DMS53 (cell line): ENCODE measurements at places on chromosomes 1 and 21.

- DNase-seq, result no peak
These were observed 41.1 kb downstream of the RGS21 start for GRCh38 chr1:192357924-192358323.

GRCh38 chr1:163821679-163822078, 499.9 kb downstream of the NUF2 start:
- DNase-seq, result no peak

- DNase-seq, result no peak
These were observed 15.3 kb upstream of the TMCO2 start for GRCh38 chr1:40232444-40232843.

GRCh38 chr1:21607549-21608529, 61.3 kb downstream of the RAP1GAP start:
- peak; percentile 54 for DNase-seq

GRCh38 chr21:38495696-38496095, 2.6 kb downstream of the ERG start:
- DNase-seq, result no peak

DNA sequence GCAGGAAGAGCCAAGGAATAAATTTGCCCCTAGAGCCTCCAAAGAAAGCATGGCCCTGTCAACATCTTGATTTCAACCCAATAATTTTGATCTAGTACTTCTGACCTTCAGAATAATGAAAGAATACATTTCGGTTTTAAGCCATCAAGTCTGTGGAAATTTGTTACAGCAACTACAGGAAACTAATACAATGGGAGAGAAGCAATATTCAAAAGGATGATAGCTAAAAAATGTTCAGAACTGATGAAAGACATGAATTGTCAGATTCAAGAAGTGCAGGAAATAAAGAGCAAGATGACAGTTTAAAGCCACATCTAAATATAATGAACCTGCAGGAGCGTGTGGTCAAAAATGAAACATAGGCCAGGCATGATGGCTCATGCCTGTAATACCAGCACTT, 24.8 kb upstream of the IFFO2 start:
- DNase-seq, result no peak

- no peak for DNase-seq
These were observed 1.4 kb upstream of the HEYL start for GRCh38 chr1:39640861-39641260.

- no peak for DNase-seq
These were observed 22.4 kb upstream of the BCAR3 start for GRCh38 chr1:93704052-93704451.

DNA sequence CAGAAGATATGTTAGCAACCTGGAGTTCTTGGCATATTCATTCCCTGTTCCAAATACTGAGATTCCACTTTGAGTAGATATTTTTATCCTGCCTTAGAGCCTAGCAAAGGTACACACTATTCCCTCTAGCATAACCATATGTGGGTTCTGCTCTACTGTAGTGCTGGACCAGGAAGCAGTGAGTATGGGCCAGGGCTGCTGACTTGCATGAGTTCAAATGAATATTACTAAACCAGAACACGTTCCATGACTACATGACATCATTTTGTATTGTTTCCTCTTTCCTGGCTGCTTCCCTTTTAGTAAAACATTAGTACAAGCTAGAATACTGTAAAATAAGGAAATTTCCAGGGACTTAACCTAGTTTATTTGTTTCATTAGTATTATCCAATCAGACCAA, 41.1 kb downstream of the TNFSF18 start:
- DNase-seq, result no peak

DNA sequence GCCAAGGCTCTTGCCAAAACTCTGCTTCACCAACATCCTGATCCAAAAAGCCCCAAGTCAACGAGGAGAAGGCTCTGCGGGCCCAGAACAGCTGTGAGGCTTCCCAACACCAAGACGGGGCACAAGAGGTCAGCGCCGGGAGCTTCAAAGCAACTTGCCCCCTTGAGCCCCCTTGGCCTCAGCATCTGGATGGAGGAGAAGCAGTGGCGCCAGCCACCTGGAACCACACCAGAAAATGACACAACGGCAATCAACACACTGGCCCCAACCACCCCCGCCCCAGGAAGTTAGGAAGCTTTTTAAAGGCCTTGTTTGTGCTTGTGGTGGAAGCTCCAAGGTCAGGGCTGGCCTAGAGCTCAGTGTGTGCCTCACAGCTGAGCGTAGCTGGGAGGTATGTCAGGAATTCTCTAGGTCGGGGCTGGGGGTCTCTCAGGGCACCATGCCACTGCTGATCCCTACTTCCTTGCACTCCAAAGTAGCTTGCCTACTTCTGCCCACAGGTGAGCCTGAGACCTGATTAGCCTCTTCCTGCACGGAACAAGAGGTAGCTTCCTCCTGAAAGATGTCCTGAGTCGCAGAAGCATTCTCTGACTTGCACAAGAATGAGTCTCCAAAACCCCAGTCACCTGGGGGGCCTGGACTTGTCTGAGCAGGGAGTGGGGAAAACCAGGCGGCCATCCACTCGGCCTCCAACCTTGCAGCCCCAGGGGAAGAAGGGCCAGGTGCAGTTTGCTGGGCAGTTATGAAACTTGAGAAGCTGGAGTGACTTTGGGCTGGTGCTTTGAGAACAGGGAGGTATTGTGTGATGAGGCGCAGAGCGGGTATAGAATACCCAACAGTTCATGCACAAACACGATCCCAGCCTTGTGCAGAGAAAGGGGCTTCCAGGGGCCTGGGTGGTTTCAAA, 9.7 kb upstream of the SRP9 start:
- no peak for DNase-seq

GRCh38 chr1:242086093-242086492, 87.2 kb upstream of the MAP1LC3C start:
- no peak for DNase-seq

GRCh38 chr1:8226747-8227146, 91.2 kb upstream of the SLC45A1 start:
- DNase-seq, result no peak

DNA sequence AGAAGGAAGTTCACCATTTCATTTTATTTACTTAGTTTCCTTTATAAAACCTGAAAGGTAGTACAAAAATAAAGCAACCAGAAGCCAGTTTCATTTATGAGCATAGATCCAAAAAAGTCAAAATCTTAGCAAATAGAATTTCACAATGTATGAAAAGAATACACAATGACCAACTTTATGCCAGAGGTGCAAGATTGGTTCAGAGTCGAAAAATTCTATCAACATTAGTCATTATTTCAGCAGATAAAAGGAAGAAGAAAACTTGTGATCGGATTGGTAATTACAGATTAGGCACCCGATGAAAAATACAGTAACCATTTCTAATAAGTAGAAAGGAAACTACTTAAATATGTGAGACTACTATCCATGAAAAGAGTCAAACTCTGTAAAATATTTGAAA, 89.1 kb downstream of the ITSN1 start:
- DNase-seq, result no peak

- DNase-seq, result peak; percentile 2
These were observed 281.9 kb upstream of the ADAMTS5 start for GRCh38 chr21:27248814-27249213.

DNA sequence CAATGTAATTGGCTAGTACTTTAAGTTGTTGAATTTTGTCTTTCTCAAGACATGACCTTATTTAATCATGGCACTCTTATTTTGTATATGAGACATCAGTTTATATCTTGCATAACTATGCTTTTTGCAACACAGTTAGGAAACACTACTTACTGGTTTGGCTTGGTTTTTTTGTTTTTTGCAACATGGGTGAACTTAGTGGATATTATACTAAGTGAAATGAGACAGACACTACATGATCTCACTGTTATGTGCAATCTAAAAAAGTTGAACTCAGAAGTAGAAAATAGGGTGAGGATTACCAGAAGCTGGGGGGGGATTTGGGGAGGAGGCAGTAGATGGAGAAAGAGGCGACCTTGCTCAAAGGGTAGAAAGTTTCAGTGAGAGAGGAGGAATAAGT, 132.1 kb downstream of the PLA2G4A start:
- DNase-seq, result no peak

DNA sequence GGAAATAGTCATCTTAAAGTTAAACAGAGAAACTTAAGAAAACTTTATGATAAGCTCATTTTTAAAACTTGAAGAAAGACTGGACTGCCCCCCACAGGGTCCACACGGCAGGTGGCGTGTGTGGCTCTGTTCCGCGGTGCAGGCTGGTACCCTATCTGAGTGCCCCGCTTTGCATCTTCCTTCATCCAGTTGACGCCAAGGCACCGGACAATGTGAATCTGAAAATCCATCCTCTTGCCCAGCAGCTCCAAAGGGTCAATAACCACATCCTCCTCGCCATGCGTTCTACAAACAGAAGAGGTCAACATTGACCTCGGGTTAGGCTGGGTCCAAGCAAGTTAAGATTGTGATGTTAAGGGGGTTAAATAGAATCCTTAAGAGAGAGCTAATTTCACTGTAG, 54.5 kb downstream of the SCCPDH start:
- DNase-seq, result no peak

GRCh38 chr1:156257711-156258110, 9.9 kb upstream of the PAQR6 start:
- no peak for DNase-seq

- DNase-seq, result no peak
These were observed 6.2 kb downstream of the BECN2 start for GRCh38 chr1:241963722-241964121.

DNA sequence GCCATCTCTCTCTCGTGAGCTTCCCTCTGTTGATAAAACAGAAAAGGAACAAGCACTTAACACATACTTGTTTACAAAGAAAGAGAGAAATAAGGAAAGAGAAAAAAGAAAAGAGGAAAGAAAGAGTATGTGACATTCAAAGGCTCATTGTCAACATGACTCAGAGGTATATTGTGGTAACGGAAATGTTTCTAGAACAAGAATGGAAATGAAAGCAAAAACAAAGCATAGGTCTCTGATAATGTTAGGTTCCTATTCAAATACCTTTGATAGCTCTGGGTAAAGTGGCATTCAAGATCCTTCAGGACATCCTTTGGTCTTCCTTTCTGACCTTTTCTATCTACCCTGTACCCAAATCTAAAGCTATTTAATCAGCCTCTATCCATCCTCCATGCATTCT, 67.4 kb upstream of the DMRTA2 start:
- DNase-seq, result no peak

- DNase-seq, result no peak
These were observed 44.6 kb downstream of the TTLL7 start for GRCh38 chr1:83954166-83954823.

GRCh38 chr1:94757931-94758330, 62.2 kb upstream of the SLC44A3 start:
- no peak for DNase-seq

- peak; percentile 81 for DNase-seq
These were observed 80.6 kb downstream of the CACHD1 start for GRCh38 chr1:64550510-64550909.

DNA sequence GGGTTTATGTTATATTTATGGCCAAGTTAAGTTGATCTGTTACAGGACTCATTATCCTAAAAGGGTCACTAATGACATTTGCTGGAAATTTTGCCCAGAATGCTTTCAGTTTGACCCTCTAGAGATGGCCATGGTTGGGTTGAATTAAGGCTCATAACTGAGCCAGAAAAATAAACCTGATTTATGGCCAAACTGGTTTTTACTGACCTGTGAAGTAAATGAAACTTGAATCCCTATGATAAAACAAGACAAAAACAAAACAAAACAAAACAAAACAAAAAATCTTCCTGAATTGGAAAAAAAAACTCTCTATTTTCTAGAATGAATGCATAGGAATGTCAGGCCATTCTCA, 72.5 kb upstream of the CLDN14 start:
- no peak for DNase-seq

DNA sequence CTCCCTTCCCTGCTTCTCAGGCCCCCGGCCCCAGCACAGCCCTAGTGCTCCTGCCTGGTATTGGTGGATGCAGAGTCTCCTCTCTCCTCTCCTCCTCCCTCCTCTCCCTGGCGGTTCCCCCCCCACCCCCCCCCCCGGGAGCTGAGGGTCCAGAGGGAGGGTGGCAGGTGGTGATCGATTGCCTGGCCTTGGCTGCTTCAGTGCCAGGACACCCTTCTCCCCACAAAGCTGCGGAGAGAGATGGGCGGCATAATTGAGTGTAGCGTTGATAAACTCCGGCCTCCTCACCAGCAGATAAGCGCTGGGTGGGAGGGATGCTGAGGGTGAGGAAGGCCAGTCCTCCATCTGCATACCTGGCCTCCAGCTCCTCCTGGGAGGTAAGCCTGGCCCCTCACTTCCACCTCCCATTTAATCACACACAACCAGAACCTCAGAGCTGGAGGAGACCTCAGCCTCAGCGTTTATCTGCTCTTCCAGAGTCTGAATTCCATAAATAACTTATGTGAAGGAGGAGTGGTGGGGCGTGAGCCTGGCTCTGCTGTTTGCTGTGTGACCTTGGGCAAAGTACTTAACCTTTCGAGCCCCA, 60.8 kb downstream of the LRRN2 start:
- DNase-seq, result no peak

DNA sequence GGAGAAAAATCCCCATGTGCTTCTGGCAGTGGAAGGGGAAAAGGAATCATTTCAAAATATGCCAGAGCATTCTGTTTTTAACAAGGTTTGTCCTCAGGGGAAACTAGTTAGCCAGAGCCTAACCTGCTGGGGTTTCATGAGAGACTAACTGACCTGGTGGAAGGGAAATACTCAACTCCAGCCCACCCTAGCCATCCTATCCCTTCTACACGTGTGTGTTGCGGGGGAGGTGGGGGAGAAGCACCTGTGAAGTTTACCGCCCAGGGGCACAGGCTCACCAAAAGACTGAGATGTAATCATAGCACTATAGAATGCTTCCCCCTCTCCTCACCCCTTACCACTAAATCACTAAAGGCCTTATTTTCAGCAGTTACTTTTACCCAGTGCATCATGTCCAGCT, 139.5 kb downstream of the GRIK3 start:
- no peak for DNase-seq

DNA sequence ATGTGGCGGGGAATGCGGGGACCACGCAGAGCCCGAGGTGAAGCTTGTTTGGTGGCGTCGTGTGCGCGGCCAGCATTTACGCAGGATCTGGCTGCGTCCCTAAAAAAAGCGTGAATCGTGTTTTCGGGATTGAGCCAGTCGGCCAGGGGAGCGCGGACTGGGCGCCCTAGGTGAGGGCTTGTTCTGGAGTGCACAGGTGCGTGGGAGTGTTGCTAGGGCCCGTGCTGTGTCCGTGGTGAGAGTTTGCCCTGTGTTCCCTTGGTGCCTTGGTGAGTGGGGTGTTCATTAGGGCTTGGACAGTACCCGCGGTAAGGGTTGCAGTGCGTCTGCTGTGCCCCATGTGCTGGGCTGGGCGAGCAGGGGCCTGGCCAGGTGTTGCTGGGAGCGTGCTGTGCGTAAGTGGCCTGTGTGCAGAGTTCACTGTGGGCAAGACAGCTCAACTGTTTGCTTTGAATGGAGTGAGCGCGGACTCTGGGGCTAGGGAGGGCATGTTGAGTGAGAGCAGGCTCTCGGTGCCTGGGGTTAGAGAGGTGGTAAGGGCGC, 673 bp downstream of the CD46 start:
- peak; percentile 81 for DNase-seq

- DNase-seq, result no peak
These were observed 108.2 kb downstream of the NBPF12 start for GRCh38 chr1:147046189-147046862.

- DNase-seq, result peak; percentile 100
These were observed 11.4 kb downstream of the SOX13 start for GRCh38 chr1:204084247-204084772.

- no peak for DNase-seq
These were observed 8.1 kb upstream of the PRELP start for GRCh38 chr1:203467550-203467921.
